ENCODE measurements at places on chromosomes 5 and 9.

DNA sequence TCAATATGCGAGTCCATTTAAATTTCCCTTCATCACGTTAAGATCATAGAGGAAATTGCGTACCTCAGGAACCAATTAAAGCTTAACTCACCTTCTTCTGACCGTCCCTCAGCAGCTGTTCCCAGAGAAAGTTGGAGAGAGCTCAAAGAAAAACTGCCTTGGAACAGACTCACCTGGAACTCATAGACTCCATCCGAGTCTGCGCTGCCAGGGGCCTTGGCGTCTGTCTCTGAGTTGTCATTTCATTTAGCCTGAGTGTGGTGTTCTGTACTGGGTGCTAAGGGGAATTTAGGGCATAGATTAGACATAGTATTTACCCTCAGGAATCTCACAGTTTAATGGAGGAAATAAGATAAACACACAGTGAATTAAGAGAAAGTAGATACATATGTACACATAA, 892.7 kb downstream of the TLE1 start:
- DNase-seq: no peak

GRCh38 chr5:60445921-60446320, 254.0 kb downstream of the DEPDC1B start:
- no peak for DNase-seq

DNA sequence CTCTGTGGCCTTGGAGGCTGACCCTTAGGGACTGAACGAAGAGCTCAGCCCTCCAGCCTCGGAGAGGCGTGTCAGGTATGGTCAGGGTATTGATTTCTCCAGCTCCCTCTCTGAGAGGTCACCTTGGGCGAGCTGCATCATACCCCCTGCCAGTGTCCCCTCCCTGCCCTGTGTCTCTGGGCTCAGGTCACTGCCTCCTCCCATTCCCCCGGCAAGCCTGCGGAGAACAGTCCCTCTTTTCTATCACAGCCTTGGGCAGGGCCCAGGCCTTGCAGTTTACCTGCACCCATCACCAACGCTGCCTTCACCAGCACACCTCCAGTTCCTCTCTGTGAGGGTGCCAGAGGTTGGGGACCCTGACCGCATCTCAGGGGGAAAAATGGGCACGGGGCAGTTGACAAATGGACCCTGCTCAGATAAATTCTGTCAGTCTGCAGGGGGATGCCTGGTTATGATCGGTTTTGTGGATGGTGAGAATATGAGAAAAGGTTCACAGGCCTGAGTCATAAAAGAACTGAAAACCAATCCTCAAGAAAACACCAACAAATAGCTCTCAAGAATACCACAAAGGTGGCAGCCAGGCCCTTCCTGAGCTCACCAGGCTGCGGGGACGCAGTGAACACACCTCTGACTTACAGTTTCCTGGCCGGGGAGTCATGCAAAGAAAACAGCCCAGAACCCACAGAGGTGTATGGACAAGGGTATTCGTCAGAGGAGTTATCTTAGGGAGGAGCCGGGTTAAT, 24.7 kb upstream of the RXRA start:
- DNase-seq: peak; percentile 24

GRCh38 chr9:34185778-34186551, 7.1 kb downstream of the UBAP1 start:
- no peak for DNase-seq

DNA sequence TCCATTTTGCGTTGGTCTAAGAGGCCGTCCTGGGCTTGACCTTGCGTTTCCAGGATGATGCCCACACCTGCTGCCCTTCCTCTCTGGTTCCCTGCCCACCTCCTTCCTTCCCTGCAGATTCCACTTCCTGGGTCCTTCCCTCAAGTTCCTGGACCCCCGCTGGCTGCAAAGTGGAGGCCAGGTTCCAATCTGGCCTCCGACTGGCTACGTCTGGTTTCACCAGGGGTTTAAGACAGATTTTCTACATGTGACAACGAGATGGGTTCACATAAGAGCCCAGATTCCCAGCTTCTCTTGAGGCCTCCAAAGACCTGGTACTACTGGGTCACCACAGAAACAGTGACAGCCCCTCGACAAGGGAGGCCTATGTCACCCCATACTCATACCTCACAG, 2.1 kb downstream of the MGAT4B start:
- DNase-seq: no peak

GRCh38 chr9:15882328-15882727, 329.5 kb downstream of the CCDC171 start:
- DNase-seq: no peak

- DNase-seq: no peak
Measured at GRCh38 chr9:91820949-91821880, 128.8 kb downstream of the ROR2 start.

- DNase-seq: no peak
Measured at GRCh38 chr5:67042176-67043003, 154.2 kb downstream of the CD180 start.

DNA sequence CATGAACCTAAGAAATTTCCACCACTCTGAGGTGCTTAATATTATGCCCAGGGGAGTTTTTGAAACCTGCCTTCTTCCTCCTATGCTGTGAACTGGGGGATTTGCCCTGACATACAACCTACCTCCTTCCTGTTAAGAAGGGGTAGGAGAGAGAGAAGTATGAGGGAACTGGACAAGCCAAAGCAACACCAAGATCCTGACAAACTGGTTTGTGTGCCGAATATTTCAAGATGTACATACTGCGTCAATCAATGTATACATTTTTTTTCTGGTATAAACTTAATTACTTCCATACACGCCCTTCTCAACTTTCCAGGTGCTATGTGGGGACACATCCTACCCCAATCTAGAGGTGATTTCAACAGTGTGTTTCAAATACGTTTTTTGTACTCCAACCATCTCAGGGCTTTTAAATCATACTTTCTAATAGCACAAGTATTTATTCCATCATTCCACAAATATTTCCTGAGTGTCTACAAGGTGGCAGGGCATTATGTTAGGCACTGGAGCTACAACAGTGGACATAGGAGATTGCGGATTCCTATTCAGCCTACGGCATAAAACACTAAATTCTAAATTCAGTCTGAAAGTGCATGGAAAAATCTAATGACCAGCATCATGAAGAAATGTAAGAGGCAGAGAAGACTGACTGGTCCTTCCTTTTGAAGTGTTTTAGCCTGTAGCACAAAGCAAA, 70.1 kb upstream of the IFNK start:
- DNase-seq: no peak

GRCh38 chr9:114282507-114282906, 40.4 kb upstream of the ORM1 start:
- no peak for DNase-seq

GRCh38 chr5:37839407-37840052, at the start of gene GDNF:
GDNF (minus strand) TSS chr5:37840041; CDS start chr5:37834796, 5,245 bp downstream.
- no peak for DNase-seq

DNA sequence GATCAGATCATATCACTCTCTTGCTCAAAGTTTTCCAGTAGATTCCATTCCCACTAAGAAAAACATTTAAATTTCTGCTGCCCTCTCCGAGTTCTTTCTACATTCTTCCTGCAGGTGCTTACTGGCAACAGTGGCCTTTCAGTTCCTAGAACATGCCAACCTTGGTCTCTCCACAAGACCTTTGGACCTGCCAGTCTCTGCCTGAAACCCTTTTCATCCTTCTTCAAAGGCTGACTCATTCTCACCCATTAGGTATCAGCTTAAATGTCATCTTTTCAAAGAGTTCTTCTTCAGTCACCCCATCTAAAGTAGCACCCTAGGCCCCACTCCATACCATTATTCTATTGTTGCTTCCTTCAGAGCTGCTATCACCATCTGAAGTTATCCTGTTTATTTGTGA, 21.8 kb downstream of the PPIC start:
- no peak for DNase-seq

DNA sequence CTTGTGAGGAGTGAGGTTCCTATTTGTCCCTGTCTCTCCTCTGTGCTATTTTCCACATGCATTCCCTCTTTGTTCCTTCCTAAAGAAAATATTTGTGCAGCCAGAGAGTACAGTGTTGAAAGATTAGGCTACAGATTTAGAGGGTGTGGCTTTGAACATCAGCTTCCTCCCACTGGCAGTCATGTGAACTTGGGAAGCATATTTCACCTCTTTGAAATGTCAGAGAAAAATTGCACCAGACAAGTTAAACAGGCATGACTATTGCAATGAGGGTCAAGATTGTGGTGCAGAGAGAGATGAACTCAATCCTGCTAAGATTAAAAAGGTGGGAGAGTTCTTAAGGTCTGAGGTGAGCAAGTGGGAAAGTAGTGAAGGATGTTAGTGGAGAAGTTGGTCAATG, 641.0 kb downstream of the DNAH5 start:
- DNase-seq: no peak

- DNase-seq: no peak
Measured at GRCh38 chr5:15007646-15008045, 136.1 kb upstream of the ANKH start.

- DNase-seq: no peak
Measured at GRCh38 chr5:153879596-153879995, 159.1 kb downstream of the FAM114A2 start.

DNA sequence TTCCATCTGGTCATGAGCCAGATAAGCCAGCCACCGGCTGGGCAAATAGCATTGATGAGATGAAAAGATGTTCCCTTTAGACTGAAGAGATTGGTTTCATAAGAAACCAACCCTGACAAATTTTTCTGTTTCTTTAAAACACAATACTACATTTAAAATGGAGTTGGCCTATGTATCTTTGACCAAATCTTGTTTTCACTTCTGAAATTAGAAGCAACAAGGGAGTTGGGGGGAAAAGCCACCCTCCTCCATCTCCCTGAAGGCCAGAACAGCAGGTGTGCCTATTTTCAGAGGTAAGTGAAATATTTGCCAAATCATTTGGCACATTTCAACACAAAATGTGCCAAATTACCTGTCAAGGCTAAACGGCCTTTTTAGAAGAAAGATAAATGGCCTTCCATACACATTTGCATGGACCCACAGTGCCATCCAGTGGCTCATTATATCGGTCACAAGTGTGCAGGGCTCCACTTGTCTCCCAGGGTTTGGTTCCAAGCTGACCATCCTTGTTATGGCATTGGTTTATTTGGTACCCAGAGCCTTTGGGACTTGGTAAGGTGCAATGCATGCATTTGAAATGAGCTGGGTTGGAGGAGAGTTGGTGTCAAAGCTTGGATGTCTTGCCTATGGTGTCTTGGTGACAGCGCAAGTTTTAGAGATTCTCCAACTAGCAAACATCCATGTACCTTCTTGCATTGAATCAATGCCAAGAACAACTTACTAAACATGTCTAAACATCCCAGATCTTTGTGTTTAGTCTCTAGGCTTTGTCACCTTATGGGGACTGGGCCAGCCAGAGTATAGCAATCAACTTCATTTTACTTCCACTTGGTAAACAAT, 372.0 kb upstream of the KIF2A start:
- DNase-seq: no peak

GRCh38 chr5:61299261-61299681, 32.8 kb upstream of the ZSWIM6 start:
- no peak for DNase-seq

DNA sequence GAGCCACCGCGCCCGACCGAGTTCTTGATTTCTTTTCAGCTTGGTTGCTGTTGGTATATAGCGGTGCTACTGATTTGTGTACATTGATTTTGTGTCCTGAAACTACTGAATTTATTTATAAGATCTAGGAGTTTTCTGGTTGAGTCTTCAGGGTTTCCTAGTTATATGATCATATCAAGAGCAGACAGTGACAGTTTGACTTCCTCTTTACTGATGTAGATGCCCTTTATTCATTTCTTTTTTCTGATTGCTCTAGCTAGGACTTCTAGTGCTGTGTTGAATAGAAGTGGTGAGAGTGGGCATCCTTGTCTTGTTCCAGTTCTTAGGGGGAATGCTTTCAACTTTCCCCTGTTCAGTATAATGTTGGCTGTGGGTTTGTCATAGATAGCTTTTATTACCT, 17.4 kb upstream of the LRRC19 start:
- no peak for DNase-seq

DNA sequence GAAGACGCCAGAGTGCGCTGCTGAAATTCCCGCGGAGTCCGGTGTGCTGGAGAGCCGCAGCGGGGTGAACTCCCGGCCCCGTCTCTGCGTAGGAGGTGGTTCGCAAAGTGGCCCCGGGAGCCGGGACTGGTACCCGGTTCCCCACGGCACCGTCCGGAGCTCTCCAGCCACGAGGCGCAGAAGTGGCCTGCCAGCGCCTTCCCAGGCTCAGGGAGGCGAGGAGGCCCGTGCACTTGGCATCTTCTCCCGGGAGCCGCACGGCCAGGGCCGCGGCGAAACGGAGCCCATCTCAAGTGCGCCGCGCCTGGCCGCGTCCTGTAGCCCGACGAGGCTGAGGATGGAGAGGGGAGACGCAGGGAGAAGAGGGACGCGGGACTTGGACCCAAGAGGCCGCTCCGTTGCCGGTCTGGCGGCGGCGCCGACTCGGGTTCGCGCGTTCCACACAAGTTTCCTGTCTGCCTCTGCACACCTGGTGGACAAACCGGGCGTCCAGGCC, 1.1 kb upstream of the IRX1 start:
- DNase-seq: no peak

GRCh38 chr9:131160416-131161112, 35.2 kb downstream of the NUP214 start:
- no peak for DNase-seq

- DNase-seq: no peak
Measured at GRCh38 chr9:98150721-98151120, 31.7 kb upstream of the TRIM14 start.

GRCh38 chr9:68690088-68690487, 15.0 kb upstream of the PIP5K1B start:
- no peak for DNase-seq

- no peak for DNase-seq
Measured at GRCh38 chr9:124495126-124496074, 11.8 kb downstream of the NR5A1 start.

DNA sequence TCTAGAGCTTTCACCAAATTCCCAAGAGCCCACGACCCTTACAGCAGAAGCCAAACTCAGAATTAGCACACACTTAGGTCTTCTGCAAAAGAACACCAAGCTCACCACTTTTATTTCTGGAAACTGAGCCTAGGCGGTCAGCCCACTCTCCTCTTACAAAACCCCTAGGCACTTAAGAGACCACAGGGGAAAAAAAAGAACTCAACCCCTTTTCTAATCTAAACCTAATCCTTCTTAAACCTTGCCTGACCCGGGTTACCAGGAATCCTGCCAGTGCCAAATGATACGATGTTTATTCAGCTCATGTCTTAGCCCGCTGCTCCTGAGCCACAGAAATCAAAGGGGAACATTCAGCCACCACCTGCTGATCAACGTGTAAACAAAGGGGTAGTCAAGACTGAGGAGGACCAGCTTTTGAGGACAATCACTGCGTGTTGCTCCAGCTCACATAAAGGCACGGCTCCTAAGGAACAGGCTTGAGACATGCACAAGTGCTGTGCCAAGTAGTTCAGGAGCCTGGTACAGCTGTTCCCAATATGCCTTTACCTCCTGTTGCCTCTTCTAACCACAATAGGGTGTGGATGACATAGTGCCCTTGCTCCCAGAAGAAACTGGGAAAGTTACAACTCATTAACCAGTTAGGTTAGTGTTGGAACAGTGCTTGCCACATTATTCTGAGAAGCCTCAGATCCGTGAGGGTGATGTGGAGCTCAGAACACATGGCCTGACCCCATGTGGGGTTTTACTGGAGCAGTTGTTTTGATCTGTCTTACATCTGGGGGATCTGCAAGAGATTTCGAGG, 49.3 kb downstream of the ZFAND5 start:
- DNase-seq: no peak

GRCh38 chr9:124618476-124618875, 111.3 kb upstream of the NR5A1 start:
- DNase-seq: no peak

Measured in stimulated activated CD4-positive, alpha-beta T cell treated with anti-CD3 and anti-CD28 coated beads, Interleukin-4, amount 100 ng/mL, for 1 hour (primary cell).